Dermis microvascular lymphatic vessel endothelial cell (primary cell): ENCODE measurements at places on chromosomes 3 and 15. TPM values are rescaled to one million over a fixed set of nuclear protein-coding genes. Genes with fewer than 3 reads are reported as not detected.

Gene IGSF10
- under 0.01 TPM in 1 of 2 replicates, not detected in the other for total RNA-seq

Gene SV2B
- 0.64 and 2.0 TPM in 2 replicates for total RNA-seq

Gene LMCD1
- 17.3 and 28.8 TPM in 2 replicates for total RNA-seq

DNA sequence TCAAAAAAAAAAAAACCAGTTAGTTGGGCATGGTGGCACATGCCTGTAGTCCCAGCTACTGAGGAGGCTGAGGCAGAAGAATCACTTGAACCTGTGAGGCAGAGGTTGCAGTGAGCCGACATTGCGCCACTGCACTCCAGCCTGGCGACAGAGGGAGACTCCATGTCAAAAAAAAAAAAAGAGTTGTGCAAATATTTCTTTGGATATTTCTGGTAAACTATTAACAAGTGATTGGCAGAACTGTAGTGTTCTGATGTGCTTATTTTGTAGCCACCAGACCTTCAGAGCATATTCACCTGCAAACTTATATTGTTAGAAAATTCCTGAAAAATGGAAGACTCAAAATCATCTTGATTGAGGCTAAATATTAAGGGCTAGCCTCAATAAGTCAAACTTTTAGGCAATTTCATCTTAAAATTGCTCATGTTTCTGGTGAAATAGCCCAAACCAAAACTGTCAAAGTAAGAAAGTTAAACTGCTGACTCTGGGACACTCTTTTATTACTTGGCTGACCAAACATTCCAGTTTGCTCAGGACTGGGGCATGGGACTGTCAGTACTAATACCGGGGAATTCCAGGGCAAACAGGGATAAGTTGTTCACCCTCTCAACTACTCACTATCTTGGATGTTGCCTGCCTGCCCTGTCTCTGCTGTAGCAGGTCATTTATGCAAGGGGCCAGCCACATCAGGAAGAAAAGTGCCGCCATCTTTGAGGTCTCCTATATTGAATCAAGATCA, 37.0 kb downstream of the ABHD2 start:
- DNase-seq: no peak

GRCh38 chr15:83769411-83769999, 115.6 kb downstream of the ADAMTSL3 start:
- peak; percentile 46 for DNase-seq

GRCh38 chr3:45226206-45226915, at the start of gene TMEM158:
TMEM158 (minus strand) TSS chr3:45226287; CDS start chr3:45226027, 260 bp downstream.
- peak; percentile 72 for DNase-seq

GRCh38 chr3:84039099-84039498, 919.7 kb upstream of the CADM2 start:
- DNase-seq: no peak

DNA sequence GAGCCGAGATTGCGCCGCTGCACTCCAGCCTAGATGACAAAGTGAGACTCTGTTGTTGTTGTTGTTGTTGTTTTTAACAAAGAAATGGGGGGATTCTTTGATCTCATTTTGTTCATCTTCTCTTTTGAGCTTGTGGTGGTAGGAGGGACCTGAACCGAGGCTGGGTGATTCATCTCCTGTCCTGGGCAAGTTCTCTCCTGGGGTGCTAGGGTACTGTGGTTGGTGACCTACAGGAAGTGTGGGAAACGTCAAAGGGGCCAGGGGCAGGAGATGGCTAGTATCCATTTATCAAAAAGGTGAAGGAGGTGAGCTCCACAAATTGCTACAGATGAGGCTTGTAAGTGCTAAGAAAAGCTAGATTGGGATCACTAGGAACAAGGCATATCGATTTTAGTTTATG, 14.3 kb downstream of the PPCDC start:
- DNase-seq: peak; percentile 28

GRCh38 chr15:90020936-90021507, 19.9 kb downstream of the ZNF710 start:
- no peak for DNase-seq
